NCI-H460 (cell line): ENCODE measurements at places on chromosomes 3 and 15. TPM values are rescaled to one million over a fixed set of nuclear protein-coding genes. Genes with fewer than 3 reads are reported as not detected.

GRCh38 chr15:62502451-62502850 lies 337.4 kb upstream of the C2CD4B start:
- no peak for DNase-seq

GRCh38 chr15:41985236-41986160 lies 13.1 kb upstream of the EHD4 start:
- DNase-seq: no peak

GRCh38 chr3:181210275-181210674 lies 220.7 kb upstream of the DNAJC19 start:
- peak; percentile 13 for DNase-seq

DNA sequence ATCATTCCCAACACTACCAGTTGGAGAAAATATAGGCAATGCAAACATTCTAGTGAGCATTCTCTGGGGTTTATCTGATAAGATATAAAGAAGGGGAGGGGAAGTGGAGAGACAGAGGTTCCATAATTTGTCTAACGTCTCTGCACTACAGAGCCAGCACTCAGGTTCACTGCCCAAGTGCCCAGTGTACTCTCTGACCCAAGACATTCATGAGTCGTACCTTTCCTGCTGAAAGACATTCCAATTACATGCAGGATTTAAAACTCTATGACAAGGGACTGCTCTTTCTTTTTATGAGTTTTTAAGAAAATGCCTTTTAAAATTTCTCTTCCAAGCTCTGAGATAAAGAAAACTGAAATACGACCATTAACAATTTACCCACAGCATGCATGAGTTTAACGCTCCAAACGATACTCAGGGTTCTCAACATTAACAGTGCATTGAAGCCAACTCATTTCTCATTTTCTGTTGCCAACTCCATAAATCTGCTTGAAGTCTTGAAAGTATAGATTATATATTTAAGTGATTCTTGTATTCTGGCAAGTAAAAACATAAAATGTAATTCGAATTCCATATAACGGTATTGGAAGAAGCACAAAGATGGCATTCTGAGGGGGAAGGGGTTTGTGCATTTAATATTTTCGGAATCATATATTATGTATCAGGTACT lies 193.4 kb downstream of the SUCLG2 start:
- no peak for DNase-seq

- no peak for DNase-seq
These were observed 261.4 kb downstream of the GBE1 start for GRCh38 chr3:81500039-81500438.

GRCh38 chr3:183131735-183132134 lies 30.8 kb downstream of the LAMP3 start:
- DNase-seq: no peak

DNA sequence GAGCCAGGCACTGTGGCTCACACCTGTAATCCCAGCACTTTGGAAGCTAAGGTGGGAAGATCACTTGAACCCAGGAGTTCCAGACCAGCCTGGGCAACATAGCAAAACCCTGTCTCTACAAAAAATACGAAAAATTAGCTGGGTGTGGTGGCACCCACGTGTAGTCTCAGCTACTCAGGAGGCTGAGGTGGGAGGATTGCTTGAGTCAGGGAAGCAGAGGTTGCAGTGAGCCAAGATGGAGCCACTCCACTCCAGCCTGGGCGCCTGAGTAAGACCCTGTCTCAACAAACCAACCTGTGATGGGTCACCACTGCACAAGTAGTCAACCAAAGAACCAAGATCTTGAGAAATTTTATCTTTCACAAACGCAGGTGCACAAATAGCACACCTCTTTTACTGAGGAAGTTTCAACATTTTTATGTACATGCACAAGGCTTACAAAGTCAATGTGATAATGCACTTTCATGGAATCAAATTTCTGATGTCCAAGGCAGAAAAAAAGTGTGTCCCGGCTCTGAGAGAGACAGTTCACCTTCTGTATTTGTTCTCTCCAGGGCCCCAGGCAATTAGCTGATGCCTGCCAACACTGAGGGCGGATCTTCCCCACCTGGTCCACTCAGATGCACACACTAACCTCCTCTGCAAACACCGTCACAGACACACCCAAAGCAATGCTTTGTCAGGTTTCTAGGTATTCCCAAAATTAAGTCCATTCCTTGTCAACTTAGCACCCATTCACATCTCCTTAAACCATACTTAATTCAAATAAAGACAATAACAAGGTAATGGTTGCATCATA lies 12.4 kb downstream of the ACAA1 start:
- no peak for DNase-seq

DNA sequence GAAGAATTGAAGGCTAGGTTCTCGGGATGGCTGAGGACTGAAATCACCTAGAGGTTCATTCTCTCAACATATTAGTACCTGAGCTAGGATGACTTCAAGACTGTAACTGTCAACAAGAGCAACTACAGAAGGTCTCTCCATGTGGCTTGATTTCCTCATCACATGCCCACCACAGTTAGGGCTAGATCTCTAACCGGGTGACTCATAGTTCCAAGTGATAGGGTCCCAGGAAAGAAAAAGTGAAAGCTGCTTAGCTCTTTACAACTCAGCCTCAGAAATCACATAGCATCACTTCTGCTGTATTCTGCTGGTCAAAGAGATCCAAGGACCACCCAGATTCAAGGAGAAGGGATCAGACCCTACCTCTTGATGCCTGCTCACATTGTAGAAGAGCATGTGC lies 165.4 kb upstream of the AGTR1 start:
- no peak for DNase-seq

DNA sequence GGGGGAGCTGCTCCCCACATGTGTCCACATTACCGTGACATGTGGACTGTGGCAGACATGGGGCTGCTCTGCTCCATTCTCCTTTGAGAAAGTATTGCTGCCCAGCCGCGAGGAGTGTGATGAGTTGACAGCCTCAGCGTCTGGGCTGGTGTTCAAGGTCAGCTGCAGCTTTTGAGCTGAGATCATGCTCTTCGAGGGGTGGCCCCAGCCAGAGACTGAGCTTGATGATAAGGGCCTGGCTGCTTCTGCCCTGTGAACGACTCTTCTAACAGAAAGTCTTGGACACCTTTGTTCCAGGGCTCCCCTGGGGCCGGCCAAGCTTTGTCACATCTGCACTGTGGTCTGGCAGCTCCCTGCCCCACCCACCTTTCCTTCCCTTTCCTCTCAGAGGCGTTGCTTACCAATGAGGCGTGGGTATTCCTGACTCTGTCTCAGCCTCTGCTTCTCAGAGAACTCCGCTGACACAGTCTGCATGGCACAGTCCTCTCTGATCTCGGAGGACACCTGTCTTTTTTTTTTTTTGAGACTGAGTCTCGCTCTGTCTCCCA lies 86.6 kb downstream of the CHRD start:
- DNase-seq: no peak

- no peak for DNase-seq
These were observed 60.2 kb downstream of the IL16 start for GRCh38 chr15:81256916-81257315.

GRCh38 chr3:152943645-152944044 lies 108.7 kb downstream of the P2RY1 start:
- DNase-seq: no peak

DNA sequence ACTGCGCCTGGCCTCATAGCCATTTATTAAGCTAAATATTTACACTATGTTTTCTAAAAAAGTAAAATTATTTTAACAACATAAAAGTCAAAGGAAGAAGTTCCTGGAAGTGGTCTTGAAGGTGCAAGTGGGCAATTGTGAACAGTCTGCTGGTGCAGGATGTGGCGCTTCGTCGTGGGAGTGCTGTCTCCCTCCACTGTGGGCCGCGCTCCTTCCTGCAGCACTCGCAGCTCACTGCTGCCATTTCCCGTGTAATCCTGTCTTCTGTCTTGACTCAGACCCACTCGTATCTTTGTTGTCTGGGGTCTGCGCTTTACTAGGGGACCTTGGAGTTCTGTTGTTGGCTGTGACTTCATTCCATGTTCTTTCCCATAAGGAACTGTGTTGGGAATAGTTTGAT lies 56.3 kb downstream of the APBA2 start:
- no peak for DNase-seq

DNA sequence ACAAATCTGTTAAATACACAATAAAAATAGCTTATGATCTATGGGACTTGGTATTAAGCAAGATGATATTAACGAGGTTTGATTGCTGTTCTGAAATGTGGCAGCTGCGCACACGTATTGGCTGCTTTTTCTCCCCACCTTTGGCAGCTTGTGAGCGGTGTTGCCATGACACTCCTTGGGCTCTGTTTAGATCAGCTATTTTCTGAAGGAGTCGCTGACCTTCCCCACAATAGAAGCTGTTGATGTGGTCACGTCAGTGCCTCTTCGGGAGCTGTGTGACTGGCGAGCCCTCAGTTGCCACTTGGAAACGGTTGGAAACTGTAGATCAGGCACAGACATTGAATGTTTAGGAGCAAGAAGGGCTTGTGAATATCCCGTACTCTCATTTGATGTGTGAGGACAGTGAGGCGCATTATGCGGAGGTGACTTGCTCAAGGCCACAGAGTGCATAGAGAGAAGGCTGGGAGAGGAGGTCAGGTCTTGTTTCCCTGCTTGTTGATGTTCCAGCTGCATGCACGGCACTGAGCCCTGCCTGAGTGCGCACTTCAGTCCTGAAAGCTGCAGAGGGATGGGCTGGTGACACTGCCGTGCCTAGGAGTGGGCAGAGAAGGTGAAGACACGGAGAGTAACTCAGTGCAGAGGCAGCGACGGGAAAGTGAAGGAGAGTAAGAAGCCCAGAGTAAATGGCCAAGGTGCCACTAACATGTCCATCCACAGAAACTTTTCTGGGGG lies 198.4 kb downstream of the LPP start:
- no peak for DNase-seq

DNA sequence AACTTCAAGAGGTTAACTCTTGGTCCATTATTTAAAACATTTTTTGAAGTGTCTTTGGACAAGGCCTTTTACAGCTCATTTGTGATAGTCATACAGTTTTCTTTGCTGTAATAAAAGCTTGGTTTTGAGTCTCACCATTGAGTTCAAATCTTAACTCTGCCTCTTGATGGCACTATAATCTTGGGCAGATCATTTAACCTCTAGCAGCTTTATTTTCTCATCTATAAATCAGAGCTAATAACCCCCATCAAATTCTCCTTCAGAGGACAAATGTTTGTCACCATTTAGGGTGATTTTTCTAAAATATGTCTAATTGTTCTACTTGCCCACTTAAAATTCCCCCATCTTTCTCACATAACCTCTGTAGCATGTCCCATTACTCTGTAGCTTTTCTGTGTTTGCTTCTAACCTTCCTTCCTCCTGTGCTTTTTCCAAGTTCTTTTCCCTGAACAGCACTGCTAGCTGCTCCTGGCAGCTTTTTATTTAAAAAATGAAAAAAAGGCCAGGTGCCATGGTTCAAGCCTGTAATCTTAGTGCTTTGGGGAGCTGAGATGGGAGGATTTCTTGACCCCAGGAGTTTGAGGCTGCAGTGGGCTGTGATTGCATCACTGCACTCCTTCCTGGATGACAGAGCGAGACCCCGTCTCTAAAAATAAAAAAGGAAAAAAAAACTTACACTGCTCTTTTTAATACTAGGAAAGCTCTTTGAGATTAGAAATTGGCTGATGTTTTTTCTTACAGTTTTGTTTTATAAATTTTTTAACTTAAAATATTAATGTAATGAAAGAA lies 28.5 kb downstream of the UBE2E1 start:
- no peak for DNase-seq

DNA sequence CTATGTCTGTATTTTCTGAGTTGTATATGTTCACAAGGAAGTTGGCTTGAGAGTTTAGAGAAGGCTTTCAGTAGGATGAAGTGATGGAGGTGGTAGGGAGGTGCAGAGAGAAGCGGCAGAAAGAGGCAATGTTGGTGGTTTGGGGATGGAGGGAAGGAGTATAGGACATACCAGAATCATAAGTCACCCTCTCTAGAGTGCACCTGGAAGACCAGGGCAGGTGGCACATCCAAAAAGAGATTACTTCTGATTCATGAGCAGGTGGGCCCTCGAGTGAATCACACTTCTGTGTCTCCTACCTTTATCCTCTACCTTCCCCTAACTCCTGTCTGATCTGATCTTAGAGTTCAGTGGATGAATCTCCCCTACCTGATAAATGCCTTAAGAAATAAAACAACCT lies 41.8 kb upstream of the MRPL3 start:
- no peak for DNase-seq

DNA sequence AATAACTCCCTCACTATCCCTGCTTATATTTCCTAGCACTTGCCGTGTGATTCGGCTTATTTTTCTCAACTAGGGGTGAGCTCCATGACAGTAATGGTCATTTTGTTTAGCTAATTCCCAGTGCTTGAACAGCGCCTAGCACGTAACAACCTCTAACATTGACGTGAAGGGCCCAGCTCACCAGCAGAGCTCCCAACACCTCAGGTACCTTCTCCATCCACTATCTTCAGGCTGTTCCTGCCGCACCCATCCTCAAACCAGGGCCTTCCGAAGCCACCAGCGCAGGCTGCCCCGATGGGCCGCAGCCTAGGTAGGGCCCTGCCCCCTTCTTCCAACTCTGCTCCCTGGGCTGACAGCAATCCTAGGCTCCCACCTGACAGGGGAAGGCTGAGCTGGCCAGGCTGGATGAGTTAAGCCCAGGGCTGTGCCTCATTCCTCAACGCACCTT lies 751 bp upstream of the RPS17 start:
- no peak for DNase-seq

DNA sequence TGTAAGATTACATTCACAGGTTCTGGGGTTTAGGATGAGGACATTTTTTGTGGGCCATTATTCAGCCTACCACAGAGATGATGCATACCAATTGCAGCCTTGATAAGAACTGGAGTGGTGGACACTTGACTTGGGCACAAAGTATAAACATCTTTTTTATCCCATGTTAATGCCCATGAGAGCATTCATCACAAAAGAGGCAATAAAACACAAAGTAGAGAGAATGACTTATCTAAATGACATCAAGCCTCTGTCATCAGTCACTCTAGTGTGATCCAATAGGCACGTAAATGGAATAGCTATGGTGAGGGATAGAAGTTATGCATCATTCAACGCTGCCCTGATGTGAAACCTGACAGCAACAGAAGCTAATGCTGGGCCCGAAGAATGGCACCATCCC lies 25.8 kb downstream of the VEPH1 start:
- no peak for DNase-seq

- DNase-seq: no peak
These were observed 11.3 kb upstream of the IQGAP1 start for GRCh38 chr15:90376789-90377188.

DNA sequence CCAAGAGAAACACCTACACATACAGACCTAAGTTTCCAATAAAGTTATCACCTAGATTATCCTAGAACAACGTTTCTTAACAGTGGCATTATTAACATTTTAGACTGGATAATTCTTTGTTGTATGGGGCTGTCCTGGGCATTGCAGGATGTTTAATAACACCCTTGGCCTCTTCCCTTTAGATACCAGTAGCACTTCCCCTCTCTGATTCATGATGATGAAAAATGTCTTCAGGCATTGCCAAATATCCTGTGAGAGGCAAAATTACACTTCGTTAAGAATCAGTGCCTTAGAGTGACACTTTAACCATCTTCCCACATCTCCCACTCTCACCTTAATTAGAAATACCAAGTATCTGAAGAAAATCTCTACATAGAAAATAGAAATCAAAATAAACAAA lies 352.6 kb downstream of the CGGBP1 start:
- DNase-seq: no peak

GRCh38 chr3:41202075-41202833 lies 2.9 kb downstream of the CTNNB1 start:
- DNase-seq: no peak

GRCh38 chr3:122668930-122669730 lies 11.5 kb upstream of the PARP14 start:
- DNase-seq: no peak

The WDR93 gene
- total RNA-seq: 0.17 and 0.30 TPM in 2 replicates

The ISL2 gene
- total RNA-seq: 6.2 and 6.8 TPM in 2 replicates

The SUSD5 gene
- 1.7 and 2.0 TPM in 2 replicates for total RNA-seq

The TUSC7 gene
- total RNA-seq: not detected in 2 replicates

The OR5AC2 gene
- not detected in 2 replicates for total RNA-seq

The EOMES gene
- 0.35 and 0.40 TPM in 2 replicates for total RNA-seq

The IQCF6 gene
- total RNA-seq: not detected in 2 replicates

The MYZAP gene
- total RNA-seq: not detected in 2 replicates
